ENCODE measurements at places on chromosomes 13 and 19. TPM values are rescaled to one million over a fixed set of nuclear protein-coding genes. Genes with fewer than 3 reads are reported as not detected.

PRR22 gene
- 6.4 TPM for total RNA-seq

FAM216B gene
- total RNA-seq = not detected

SMIM17 gene
- not detected for total RNA-seq

- no peaks in the 10 kb centered on the region for H3K27me3 ChIP-seq
- H3K27ac ChIP-seq = no peak overlapping the region
- no peak for DNase-seq
- H3K36me3 ChIP-seq = peaks cover 18% of the 10 kb centered on the region
Measured at GRCh38 chr19:38081547-38082255, 142.3 kb downstream of the DPF1 start.

DNA sequence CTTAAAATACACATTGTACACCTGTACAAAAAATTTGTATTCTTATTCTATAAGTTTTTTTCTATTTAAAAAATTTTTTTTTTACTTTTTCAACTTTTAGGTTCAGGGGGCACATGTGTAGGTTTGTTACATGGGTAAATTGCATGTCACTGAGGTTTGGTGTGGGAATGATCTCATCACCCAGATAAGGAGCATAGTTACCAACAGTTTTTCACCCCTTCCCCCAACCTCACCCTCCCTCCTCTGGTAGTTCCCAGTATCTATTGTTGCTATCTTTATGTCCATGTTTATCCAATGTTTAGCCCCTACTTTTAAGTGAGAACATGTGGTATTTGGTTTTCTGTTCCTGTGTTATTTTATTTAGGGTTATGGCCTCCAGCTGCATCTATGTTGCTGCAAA lies 89.9 kb downstream of the CDK8 start:
- no peak for DNase-seq
- H3K36me3 ChIP-seq = peaks cover 5% of the 10 kb centered on the region
- H3K27me3 ChIP-seq = no peaks in the 10 kb centered on the region
- H3K27ac ChIP-seq = no peak overlapping the region
- H3K4me1 ChIP-seq = no peaks in the 10 kb centered on the region

GRCh38 chr13:35994131-35994966 lies 136.8 kb downstream of the DCLK1 start:
- no peaks in the 10 kb centered on the region for H3K36me3 ChIP-seq
- H3K27me3 ChIP-seq = no peaks in the 10 kb centered on the region
- H3K27ac ChIP-seq = peak overlapping the region; percentile 82
- H3K4me3 ChIP-seq = no peak overlapping the region
- DNase-seq = peak; percentile 96
- H3K4me1 ChIP-seq = peaks cover 31% of the 10 kb centered on the region
